Activated CD8-positive, alpha-beta memory T cell treated with anti-CD3 and anti-CD28 coated beads for 1 hour (primary cell): ENCODE measurements at places on chromosomes 2 and 18.

GRCh38 chr18:9094307-9095226 is 7.9 kb upstream of the NDUFV2 start:
- DNase-seq = no peak

- no peak for DNase-seq
These were observed 58.3 kb upstream of the NCOA1 start for GRCh38 chr2:24432735-24433134.

- no peak for DNase-seq
These were observed 88.8 kb downstream of the INHBB start for GRCh38 chr2:120434492-120435308.

GRCh38 chr2:182715121-182715891 is 751 bp upstream of the DNAJC10 start:
- DNase-seq = no peak

DNA sequence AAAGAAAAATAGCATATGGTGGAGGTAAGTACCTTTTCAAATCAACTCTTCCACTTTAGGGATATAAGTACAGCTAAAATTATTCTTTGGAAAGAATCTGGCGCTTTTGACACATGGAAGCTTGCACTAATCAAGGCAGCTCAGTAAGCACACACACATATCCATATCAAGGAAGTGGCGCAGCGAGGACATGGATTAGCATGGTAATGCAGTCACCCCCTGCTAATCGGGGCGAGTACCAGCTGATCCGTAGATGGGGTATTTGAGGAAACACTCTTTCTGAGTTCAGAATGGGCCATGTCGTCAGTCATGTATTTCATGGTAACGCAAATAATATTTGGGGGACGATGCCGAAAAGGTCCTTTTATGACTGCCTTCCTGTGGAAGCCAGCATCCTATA is 245.3 kb downstream of the GBX2 start:
- DNase-seq = no peak

GRCh38 chr2:75311993-75312392 is 112.7 kb upstream of the TACR1 start:
- DNase-seq = no peak

DNA sequence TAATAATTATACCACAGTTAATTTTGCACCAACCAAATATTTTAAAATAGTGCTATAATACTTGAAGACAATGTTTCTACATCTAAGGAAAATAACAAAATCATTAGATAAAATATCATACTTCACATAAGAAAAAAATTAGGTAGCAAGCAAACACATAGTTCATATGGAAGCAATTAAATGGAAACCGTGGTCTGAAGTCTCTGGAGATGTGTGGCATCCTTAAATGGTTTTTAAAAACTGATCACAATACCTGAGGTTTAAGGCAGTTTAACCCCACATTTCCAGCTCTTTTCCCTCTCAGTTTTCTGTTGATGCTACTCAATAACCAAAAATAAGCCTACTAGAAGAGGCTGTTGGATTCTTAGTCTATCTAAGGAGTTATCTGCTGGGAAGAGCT is 71.3 kb downstream of the ASXL2 start:
- no peak for DNase-seq

GRCh38 chr2:7071916-7072556 is 154.8 kb downstream of the RNF144A start:
- no peak for DNase-seq

DNA sequence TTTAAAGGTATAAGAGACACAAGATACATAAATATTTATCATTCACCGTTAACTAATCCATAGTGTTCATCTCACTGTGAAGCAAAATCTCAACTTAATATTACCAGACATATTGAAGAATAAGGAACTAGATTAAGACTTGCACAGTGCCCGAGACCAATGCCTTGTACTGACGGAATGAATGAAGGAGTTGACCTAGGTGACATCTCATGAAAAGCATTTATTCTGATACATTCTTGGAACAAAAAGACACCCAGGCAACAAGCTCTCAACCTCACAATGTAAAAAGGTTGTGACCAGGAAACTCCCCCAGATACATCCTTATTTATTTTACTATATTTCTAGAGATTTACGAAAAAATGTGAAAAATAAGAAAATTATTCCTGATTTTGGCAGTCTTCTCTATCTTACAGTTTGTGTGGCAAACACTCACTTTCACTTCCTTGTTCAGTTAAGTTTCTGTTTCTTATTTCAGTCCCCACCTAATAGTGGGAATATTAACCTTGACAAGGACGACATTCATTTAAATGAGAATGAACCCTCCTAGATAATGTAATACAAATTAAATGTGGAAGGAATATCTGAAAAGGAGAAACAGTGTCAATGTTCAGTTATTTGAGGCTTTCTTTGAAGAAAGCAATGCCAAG is 28.4 kb downstream of the M1AP start:
- no peak for DNase-seq

GRCh38 chr2:178008636-178009289 is 63.8 kb downstream of the PDE11A start:
- no peak for DNase-seq

- no peak for DNase-seq
These were observed 85.2 kb upstream of the COPS8 start for GRCh38 chr2:237000481-237000880.
